ENCODE measurements at places on chromosomes 5 and 9. TPM values are rescaled to one million over a fixed set of nuclear protein-coding genes. Genes with fewer than 3 reads are reported as not detected.

SLC25A2 gene
- 0.11 TPM for total RNA-seq

ZNF658 gene
- 2.5 TPM for total RNA-seq

GRCh38 chr5:135072387-135073281, 38.6 kb upstream of the PITX1 start:
- no peak overlapping the region for H3K4me3 ChIP-seq
- H3K36me3 ChIP-seq: no peaks in the 10 kb centered on the region
- no peak overlapping the region for H3K27ac ChIP-seq
- H3K4me1 ChIP-seq: no peaks in the 10 kb centered on the region
- H3K27me3 ChIP-seq: 0 out of 2 replicates have a peak, but pooled peaks cover 5% of the 10 kb centered on the region
- DNase-seq: no peak

DNA sequence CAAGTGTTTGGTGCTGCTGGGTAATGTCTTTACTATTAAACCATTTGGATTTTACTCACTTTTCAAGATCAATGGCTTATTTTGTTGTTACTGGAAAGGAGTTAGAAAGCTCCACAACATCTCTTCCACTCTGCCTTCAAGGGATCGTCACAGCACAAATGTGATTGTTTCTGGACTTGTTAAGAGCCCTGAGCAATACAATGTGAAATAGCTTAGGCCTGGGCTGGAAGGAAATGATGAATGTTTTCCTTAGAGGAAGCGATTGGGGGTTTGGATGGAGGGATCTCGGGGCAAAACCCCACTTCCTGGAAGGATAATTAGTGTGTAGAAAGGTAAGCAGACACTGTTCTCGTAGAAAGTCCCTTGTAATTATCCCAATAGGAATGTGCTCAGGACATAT, 59.3 kb upstream of the MYO10 start:
- peaks cover 53% of the 10 kb centered on the region for H3K4me1 ChIP-seq
- H3K36me3 ChIP-seq: no peaks in the 10 kb centered on the region
- H3K27me3 ChIP-seq: no peaks in the 10 kb centered on the region
- H3K27ac ChIP-seq: peak overlapping the region; percentile 11
- H3K4me3 ChIP-seq: no peak overlapping the region
- no peak for DNase-seq

DNA sequence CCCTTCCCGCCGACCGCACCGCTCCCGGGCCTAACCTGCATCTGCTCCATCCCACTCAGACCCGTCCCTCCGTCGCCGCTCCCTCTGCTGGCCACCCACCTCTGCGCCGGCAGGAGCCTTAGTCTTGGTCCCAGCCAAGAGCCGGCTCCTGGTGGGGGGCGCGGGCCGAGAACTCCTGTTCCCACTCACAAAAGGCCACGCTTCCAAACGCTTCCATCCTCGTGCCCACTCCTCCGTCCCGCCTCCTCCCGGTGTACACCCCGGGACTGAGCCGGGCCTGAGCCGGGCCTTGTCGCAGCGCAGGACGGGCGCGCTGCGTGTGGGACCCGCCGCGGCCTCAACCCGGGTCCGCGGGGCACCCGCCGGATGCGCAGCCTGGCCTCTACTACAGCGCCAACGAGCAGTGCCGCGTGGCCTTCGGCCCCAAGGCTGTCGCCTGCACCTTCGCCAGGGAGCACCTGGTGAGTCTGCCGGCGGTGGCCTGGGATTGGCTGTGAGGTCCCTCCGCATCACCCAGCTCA, 7.5 kb downstream of the ADAMTS13 start:
- no peaks in the 10 kb centered on the region for H3K27me3 ChIP-seq
- no peak for DNase-seq
- no peak overlapping the region for H3K4me3 ChIP-seq
- no peaks in the 10 kb centered on the region for H3K4me1 ChIP-seq

- no peak overlapping the region for H3K4me3 ChIP-seq
- no peaks in the 10 kb centered on the region for H3K27me3 ChIP-seq
- no peaks in the 10 kb centered on the region for H3K36me3 ChIP-seq
- H3K4me1 ChIP-seq: no peaks in the 10 kb centered on the region
- DNase-seq: no peak
- no peak overlapping the region for H3K27ac ChIP-seq
Observed at GRCh38 chr5:114726131-114726530, 364.3 kb downstream of the KCNN2 start.

- peaks cover 28% of the 10 kb centered on the region for H3K4me1 ChIP-seq
- no peak overlapping the region for H3K27ac ChIP-seq
- no peaks in the 10 kb centered on the region for H3K27me3 ChIP-seq
- H3K36me3 ChIP-seq: 0 out of 2 replicates have a peak, but pooled peaks cover 5% of the 10 kb centered on the region
Observed at GRCh38 chr5:75608870-75609269, 2.4 kb upstream of the ANKDD1B start.

- H3K27ac ChIP-seq: no peak overlapping the region
- H3K27me3 ChIP-seq: no peaks in the 10 kb centered on the region
- H3K36me3 ChIP-seq: no peaks in the 10 kb centered on the region
- H3K4me1 ChIP-seq: peaks cover 16% of the 10 kb centered on the region
- no peak for DNase-seq
Observed at GRCh38 chr5:63124266-63124665, 545.6 kb downstream of the LRRC70 start.

- no peak for DNase-seq
- no peaks in the 10 kb centered on the region for H3K4me1 ChIP-seq
- H3K4me3 ChIP-seq: no peak overlapping the region
Observed at GRCh38 chr9:88143957-88144625, 5.8 kb upstream of the SPATA31C2 start.

DNA sequence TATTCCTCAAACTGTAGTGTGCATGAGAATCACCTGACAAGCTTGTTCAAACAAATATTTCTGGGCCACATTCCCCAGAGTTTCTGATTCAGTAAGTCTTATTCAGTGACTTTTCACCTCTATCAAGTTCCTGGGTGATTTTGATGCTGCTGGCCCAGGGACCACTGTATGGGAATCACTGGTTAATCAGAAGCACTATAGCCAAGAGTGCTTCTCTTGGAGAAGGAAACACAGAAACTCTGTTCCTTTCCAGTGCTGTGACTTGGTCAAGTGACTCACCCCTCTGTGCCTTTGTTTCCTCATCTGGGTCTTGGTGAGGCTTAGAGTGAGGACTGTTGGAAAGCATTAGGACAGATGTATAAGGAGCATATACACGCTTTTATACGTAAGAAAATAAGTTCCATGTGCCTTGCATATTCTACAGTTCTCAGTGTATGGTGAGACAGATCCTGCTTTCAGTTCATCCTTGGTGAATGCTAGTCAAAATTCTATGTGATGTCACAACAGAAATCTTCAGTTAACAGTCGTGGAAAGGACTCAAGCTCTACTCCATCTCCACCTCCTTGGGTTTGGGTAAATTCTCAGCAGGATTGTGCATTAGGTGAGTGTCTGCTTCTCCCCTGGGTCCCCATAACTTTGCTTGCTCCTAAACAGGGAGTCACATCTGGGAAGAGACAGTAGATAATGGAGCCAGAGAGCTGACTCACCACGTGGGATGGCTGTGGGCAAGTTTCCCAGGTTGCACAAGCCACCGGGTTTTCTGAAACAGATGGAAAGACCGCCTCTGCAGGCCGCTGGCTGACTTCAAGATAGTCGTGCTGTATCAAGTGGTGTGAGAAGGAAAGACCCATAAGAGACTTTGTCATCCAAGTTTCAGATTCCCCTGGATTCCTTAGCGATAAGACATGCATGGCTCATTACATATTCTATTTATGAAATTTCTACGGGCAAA, 117.0 kb downstream of the NXNL2 start:
- peak; percentile 90 for DNase-seq
- peak overlapping the region; percentile 76 for H3K27ac ChIP-seq
- H3K4me1 ChIP-seq: peaks cover 47% of the 10 kb centered on the region
- no peak overlapping the region for H3K4me3 ChIP-seq

All from SJSA1 (cell line).